Renal cortical epithelial cell (primary cell): ENCODE measurements at places on chromosomes 16 and 17.

GRCh38 chr17:43878260-43879175 is 28.8 kb downstream of the MPP2 start:
- DNase-seq, result peak; percentile 80

DNA sequence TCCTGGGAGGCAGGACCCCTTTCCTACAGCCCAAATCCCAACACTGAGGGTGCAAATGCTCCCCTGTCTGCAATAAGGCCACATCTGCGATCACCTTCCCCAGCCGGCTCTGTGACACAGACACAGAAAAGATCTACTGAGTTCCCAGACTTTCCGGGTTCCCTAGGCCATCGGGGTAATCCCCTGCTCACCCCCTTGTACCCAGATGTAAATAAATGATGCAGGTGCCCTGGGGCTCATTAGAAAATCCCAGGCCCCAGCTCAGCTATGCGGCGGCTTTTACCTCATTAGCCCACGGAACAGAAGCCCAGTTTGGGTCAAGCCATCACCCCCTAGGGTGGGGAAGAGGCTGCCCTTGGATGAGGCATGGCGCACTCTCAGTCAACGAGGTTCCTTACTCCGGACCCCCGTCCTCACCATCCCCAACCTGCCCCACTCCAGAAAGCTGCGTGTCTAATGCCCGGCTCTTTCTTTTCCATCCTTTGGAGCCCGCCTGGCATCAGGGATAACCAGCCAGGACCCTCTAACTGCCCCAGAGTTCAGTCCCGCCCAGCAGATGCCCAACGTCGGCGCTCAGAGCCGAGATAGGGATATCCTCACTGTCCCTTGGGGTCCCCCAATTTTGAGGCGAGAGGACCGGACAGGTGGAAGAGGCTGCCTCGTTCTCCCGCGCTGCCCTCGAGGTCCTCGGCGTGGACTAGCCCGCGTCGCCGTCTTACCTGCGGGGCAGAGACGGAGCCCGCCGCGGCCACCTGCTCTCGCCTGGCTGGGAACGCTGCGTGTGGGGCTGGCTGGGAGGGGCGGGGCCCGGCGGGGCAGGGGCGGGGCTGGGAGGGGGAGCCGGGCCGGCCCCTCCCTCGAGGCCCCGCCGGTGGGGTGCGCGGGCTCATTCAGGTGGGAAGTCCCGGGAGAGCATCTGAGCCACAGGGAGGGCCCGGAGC is at the start of gene ZNF385C:
Gene ZNF385C (minus strand): TSS at position 783 of the 941 bp plus-strand sequence. CDS start 35,417 bp downstream, outside the sequence.
- DNase-seq, result no peak

GRCh38 chr17:1972487-1973160 is 52.5 kb downstream of the RTN4RL1 start:
- no peak for DNase-seq

DNA sequence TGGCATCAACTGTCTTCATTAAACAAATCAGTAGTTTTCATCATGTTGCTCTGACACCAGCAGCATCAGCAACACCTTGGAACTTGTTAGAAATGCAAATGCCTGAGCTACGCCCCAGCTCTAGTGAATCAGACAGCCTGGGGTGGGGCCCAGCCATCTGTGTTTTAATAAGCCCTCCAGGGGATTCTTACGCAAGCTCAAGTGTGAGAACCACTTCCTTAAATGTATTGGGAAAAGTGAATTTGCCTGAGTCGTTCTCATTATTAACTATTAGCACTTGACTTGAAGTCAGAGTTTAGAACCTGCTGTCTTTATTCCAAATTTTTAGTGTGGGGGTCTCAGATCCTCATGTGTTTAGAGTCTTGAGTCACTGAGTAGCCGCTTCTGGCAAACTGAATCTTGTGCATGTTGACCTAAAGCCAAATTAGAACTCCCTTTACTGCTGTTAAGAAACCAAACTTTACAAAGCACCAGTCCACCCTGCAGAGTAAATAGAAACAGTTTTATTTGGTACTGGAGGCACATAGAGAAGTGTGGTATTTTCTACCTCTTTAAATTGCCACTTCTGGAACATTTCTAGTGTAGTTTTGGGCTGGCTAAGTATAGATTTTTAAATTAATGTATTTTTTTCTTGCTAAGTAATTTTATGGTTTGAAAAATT is 137.4 kb upstream of the COX10 start:
- peak; percentile 26 for DNase-seq

GRCh38 chr16:70399381-70399780 is 39.5 kb downstream of the ST3GAL2 start:
- no peak for DNase-seq

DNA sequence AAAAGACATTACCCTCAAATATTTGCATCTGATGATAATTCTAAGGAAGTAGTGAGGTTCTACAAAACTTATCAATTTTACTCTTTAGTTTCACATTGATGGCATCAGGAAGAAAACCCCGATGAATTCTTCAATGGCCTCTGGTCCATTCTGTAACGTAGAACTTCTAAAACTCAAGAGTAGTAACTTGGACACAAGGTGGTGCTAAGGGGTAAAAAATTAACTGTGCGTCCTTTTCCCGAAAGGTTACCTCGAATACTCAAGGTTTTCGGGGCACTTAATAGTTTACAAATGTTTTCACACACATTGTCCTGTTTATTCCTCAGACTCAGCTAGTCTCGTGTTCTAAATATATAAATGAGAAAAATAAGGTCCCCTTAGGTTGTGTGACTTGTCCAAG is 517.3 kb upstream of the ZFHX3 start:
- DNase-seq, result no peak

DNA sequence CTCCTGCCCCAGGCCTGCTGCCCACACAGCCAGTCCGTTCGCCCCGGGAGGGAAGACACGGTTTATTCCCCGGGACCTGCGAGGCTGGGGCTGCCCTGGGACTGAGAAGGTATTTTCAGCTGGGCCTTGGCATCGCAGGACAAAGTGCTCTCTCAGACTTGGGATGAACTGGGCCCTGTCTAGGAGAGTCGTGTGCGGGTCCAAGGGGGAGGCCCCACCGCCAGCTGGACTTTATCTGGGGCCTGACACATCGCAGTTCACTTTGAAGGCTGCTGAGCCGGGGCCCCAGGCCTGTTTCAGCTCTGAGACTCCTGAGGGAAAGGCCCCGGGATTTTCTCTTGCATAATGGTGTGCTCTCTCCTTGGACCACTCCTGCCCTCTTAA is 6.8 kb downstream of the CRISPLD2 start:
- DNase-seq, result no peak

DNA sequence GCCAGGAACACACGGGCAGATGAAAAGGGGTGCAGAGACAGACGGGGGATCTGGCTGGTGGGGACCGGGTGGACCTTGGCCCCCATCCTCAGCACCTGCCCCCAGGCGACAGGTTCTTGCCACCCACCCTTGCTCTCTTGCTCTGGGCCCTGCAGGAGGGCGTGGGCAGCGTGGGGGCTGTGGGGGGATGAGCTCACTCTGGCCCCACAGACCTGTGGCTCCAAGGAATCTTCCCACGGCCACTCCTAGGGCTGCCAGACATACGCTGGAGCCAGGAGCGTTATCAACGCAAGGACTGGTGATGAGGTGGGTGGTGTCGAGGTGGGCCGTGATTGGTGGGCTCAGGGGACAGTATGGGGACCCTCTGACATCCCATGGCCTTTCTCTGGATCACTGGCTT is 6.3 kb downstream of the CTRB1 start:
- no peak for DNase-seq

- no peak for DNase-seq
Observed at GRCh38 chr17:37839196-37839978, 84.8 kb upstream of the TBC1D3K start.

- no peak for DNase-seq
Observed at GRCh38 chr16:79510879-79511278, 89.7 kb downstream of the MAF start.

DNA sequence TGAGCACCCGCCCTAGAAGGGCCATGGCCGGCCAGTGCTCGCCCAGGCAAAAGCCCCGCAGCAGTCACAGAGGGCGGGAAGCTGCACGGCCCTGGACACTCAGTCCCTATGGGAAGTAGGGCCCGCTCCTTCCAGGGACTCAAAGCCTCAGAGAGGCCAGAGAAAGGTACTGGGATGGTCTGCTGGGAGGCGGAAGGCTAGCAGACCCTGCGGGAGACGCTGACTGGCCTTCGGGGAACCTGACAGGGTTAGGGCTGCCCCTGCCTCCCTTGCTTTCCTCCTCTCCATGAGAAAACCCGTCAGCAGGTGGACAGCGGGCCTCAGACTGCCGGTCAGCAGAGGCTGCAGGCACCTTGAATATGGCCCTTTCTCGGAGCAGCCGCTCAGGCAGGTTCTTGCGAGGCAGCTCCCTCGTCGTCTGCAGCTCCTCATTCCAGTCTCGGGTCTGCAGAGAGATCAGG is 11.5 kb downstream of the CLUH start:
- no peak for DNase-seq

- DNase-seq, result no peak
Observed at GRCh38 chr16:9670033-9670432, 512.2 kb downstream of the GRIN2A start.

- no peak for DNase-seq
Observed at GRCh38 chr16:3785413-3785812, 68.1 kb upstream of the TRAP1 start.

GRCh38 chr17:28118362-28118761 is 75.9 kb downstream of the NLK start:
- DNase-seq, result no peak

DNA sequence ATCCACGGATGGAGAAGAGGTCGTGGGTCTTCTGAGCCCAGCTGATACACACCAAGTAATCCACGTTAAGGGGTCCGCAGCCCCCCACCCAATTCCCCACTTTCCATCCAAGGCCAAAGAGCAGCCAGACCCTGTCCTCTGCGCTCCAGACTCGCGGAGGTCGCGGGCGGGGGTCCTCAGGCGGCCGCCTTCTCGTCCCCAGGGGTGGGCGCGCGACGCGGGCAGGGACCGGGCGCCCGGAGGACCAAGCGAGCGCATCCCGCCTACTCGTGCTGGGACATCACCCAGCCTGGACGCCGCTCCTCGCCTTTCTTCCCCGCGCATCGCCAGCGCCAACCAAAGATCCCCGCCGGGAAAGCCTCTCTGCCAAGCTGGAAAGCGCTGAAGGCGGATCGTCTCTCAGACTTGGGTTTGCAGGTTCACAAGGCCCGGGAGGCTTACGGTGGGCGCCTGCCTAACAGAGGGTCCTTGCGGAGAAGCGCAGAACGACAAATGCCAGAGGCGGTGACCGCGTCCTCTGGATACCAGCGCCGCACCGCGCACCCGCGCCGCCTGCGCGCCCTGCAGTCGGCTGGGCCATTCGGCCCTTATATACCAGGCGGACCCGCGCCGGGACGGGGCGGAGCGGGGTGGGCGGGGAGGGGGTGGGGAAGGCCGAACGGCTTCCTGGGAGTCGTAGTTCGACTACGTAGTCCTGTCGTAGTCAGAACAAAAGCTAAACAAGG is 471.6 kb downstream of the SOX9 start:
- DNase-seq, result peak; percentile 55

- DNase-seq, result no peak
Observed at GRCh38 chr17:7018331-7018964, 4.4 kb upstream of the BCL6B start.

GRCh38 chr17:12745486-12745885 is 43.8 kb upstream of the ARHGAP44 start:
- DNase-seq, result no peak

DNA sequence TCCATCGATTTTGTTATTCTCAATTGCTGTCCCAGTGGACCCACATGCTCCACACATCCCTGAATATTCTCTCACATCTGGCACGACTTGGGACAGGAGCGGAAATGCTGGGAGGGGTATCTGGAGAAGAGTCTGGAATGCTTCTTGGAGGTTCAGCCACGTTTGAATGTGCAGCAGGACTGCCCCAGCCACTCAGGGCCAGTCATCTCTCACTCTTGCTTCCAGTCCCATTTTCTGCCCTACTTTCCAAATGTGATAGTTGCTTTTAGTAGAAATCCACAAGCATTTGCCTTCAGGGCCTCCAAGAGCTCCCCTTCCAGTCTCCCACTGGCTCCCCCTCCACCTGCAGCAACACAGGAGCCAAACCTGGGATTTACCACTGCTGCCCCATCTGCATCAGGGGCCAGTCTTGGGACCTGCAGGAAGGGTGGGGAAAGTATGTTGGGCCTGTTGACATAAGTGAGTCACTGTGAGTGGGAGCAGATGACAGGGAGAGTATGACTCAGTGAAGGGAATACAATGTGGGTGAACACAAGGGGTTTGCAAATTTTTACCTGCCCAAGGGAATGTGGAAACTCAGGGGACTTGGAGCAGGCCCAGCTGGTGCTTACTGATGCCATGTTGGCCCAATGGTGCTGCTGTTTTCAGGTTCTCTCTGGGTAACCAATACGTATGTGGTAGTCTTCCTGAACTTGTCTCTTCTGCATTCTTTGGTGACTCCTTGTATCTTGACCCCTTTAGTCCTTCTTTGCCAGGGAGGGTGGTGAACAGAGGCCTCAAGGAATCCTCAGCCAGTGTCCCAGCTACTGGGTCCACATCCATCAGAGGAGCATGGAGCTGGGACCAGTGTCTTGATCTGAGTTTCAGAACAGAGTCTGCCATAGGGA is 78.8 kb upstream of the CRHR1 start:
- DNase-seq, result peak; percentile 91

- no peak for DNase-seq
Observed at GRCh38 chr17:50260501-50260911, 13.8 kb upstream of the TMEM92 start.

- DNase-seq, result no peak
Observed at GRCh38 chr16:62907562-62907961, 871.3 kb upstream of the CDH8 start.
